LoVo (cell line): ENCODE measurements at places on chromosomes 6 and 20.

- no peak for DNase-seq
Observed at GRCh38 chr6:51450958-51451357, 632.3 kb downstream of the TFAP2B start.

DNA sequence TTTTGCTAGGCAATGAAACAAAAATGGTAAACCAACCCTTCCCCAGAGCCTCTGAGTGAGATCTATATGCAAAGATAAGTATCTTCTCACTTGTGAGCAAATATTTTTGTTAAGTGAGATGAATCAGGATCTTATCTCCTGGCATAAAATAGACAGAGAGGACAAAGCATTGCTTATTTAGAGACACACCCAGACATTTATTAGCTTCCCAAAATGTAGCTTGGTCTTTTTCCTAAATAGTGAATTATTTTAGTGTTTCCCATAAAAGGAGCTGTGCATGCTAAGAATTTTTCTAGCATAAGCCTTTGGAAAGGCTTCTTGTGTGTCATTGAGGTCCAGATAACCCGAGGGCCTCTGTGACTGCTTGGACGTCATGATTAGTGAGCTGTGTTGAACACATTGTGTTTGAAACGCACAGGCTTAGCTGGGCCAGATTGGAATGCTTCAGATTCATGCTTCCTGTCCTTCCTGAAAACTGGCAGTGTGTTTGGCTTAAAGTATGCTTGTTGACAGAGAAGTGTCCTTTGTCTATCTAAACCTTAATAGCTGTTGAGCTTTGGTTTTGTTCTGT is 16.5 kb downstream of the MTHFD1L start:
- no peak for DNase-seq

DNA sequence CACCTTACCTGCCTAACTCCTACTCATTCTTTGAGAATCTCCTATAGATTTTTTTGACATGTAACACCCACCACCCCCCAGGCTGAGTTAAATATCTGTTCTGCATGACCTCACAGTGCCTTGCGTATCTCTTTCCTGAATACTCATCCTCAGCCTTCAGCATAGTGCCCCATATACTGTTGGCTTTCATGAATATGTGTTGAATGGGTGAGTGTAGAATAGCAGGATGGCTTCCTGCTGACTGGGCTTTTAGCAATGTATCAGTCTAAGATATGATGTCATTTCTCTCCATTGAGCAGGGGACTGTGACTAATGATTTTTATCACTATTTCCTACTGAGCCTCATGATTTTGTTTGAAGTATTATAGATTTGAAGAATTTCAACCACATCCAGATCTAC is 361.6 kb upstream of the MARCKS start:
- DNase-seq: no peak

GRCh38 chr6:130069485-130069884 is 51.1 kb downstream of the L3MBTL3 start:
- DNase-seq: no peak

DNA sequence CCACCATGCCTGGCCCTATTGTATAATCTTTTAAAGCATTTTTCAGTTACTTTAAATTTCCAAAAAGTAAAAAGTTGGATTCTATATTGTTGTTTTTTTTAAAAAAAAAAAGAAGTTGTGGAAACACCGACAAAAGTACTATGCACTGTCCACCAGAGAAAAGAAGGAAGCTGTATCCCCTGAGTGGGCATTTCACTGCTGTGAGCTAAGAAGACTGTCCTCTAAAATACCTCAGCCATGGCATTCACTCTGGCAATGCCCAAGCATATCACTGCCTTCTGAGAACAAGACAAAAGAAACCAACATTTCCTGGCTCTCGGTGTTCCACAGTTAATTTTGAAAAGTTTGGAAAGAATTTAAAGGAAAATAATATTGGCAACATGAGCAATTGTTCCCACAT is 117.8 kb downstream of the IPCEF1 start:
- no peak for DNase-seq

DNA sequence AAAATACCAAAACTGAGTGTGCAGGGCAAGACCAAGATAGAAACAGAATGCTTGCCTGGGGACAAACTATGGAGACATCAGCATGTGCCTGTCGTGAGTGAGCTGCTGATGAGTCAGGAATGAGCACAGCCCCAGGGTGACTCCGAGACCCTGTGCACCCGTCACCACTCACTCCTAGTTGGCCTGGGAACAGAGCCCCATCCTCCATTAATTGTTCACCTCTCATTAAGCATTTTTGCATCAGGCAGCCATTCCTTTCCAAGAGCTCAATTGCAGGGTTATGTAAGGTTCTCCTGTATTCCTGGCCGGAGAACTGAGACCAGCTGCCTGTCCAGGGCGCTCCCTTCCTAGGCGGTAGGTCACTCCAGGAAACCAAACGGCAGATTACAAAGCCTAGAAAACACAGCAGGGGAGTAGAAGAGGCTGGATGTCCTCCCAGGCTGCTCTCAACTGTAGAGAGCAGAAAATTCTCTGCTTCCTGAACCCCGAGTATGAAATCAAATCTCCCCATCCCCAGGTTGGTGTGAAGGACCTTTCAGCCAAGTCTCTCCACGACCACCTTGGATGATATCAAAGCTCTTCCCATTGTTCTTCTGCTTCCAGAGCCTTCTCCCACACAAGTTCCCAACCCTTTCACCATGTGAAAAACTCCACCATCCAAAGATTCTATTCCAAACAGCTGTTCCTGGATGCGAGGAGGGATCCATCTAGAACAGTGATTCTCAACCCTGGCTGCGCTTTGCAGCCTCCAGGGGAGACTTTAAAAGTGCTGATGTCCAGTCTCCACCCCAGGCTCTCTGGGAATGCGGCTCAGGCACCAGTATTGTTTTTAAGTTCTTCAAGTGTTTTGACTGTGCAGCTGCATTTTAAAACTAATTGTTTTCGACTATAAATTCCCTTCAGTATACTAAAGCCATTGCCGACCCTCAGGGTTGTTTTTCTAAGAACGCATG is 532.6 kb upstream of the JARID2 start:
- DNase-seq: no peak

- DNase-seq: no peak
Observed at GRCh38 chr6:33407132-33407718, 3.6 kb upstream of the PHF1 start.

DNA sequence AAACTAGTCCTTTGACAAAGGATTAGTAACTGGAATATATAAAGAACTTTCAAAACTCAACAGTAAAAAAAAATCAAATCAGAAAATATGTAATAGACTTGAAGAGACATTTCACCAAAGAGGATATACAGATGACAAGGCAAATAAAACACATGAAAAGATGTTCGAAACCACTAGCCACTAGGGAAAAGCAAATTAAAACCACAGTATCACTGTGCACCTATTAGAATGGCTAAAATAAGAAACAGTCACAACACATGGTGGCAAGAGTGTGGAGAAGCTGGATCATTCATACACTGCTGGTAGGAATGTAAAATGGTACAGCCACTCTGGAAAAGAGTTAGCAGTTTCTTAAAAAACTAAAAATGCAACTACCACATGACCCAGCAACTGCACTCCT is 14.9 kb downstream of the ZBTB2 start:
- no peak for DNase-seq

DNA sequence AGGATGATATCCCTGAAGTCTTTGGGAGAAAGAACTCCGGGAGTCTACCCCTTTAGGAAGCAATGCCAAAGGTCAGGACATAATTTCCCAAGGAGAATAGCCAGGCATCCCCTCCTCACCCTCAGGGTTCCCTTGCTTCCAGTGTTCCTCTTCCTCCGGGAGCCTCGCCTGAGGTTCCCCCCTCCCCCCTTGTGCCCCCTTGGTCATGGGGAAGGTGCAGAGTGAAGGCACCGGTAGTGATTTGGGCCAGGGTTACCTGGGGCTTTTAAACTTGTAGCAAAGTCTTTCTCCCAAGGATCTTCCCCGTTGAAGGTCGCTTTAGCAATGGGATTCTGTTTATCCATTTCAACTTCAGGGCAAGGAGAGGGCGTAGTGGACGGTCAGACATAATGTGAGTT is 1.2 kb downstream of the ISM1 start:
- no peak for DNase-seq

- DNase-seq: no peak
Observed at GRCh38 chr6:37122861-37123260, 47.1 kb upstream of the PIM1 start.

DNA sequence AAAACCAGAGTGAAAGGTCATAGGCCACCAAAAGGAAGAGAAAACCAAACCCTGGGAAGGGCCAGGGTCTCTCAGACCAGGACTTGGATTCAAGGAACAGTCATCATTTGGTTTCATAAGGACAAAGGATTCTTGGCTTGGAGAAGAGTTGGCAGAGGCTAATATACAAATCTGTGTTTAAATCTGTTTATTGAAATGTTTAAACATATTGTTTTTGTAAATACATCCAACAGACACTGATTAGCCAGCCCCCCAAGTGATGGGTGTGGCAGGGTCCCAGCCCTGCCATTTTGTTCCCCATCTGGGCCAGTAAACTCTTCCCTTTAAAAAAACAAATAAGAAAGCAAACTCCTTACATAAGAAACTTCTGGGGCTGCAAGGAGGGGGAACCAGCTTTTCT is 6.1 kb upstream of the ZNF831 start:
- DNase-seq: no peak

DNA sequence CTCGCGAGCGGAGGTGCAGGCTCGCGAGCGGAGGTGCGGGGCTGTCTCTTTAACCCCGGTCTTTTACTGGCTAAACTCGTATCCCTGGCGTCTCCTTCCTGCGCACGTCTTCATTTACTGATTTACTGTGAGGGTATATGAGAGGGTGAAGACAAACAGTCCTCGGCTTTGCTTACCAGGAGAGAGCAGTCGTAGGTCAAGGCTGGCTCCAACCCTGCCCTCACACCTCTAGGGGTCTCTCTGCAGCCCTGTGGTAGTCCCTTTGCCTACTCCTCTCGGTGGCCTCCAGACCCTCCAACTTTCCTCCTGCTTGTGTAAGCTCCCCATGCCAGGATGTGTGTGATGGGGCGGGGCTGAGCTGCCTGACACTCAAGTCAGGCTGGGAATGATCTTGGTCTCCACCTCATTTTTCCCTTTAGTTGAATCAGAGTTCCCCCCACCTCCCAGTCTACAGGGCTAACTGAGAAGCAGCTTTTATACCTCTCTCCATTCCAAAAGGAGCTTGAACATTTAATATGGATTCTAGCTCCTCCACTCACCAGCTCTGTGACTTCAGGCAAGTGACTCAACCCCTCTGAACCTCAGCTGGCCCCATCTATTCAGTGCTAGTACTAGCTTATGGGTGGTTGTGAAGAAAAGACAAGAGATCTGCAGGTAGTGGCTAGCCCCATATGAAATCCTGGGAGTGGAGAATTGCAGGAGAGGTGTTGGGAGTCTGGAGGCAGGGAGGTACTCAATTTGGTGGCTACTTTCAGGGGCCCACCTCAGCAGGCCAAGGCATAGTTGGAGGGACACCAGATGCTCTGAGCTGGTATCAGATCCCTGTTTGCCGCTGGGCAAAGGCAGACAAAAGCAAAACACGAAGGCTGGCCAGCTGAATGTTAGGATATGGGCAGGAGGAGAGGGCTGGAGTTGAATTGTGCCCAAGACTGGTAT is 902 bp downstream of the SLC29A1 start:
- peak; percentile 10 for DNase-seq
